Gastrocnemius medialis (tissue), 4 donors: ENCODE measurements at places on chromosomes 2 and 18. TPM values are rescaled to one million over a fixed set of nuclear protein-coding genes. Genes with fewer than 3 reads are reported as not detected.

- no peak for DNase-seq
- H3K4me1 ChIP-seq = no peaks in the 10 kb centered on the region
- H3K27me3 ChIP-seq = no peaks in the 10 kb centered on the region
- no peaks in the 10 kb centered on the region for H3K36me3 ChIP-seq
- no peak overlapping the region for H3K27ac ChIP-seq
These were observed 78.7 kb upstream of the PNPT1 start for GRCh38 chr2:55772109-55772980.

- H3K27ac ChIP-seq = no peak overlapping the region
- no peak for DNase-seq
- H3K4me1 ChIP-seq = peaks cover 3% of the 10 kb centered on the region
- peaks cover 4% of the 10 kb centered on the region for H3K36me3 ChIP-seq
- H3K4me3 ChIP-seq = no peak overlapping the region
These were observed 104.3 kb downstream of the FAM210A start for GRCh38 chr18:13621886-13622619.

DNA sequence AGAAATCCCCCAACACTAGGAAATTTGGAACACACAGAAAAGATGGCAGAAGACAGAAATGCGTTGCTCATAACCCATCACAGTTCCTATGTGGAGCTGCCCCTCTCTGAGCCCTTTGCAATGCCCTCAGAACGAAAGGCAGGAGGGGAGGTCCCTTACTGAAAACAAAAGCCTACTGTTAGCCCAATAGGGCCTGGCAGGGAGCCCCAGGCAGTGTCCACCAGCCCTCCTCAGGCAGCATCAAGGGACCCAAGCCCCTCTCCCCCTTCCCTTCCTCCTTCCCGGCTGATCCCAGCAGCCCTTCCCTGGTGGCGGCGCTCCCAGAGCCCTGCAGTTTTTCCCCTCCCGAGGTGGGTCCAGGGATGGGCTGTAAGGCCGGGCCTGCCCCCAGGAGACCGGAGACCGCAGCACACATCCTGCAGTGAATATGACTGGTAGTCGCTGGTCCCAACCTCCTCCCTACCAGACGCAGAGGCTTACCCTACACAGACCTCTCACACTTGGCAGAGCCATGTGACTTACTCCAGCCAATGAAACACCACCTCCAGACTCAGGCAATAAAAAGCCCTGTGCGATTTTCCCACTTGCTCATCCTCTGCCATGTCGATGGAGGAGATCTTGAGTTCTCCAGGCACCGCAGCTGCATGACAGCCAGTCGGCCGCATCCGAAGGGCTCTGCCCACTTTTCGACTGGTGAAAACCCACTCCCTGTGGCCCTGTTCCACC lies 19.4 kb upstream of the DUSP2 start:
- DNase-seq = no peak
- no peaks in the 10 kb centered on the region for H3K4me1 ChIP-seq
- H3K27me3 ChIP-seq = no peaks in the 10 kb centered on the region
- no peak overlapping the region for H3K27ac ChIP-seq
- H3K36me3 ChIP-seq = no peaks in the 10 kb centered on the region

The SMC6 gene
- total RNA-seq = 11.0 TPM

- peaks cover 40% of the 10 kb centered on the region for H3K4me1 ChIP-seq
- no peak for DNase-seq
These were observed 2.6 kb downstream of the TET3 start for GRCh38 chr2:73987109-73987947.

The IGFBP5 gene
- 146 TPM for total RNA-seq

DNA sequence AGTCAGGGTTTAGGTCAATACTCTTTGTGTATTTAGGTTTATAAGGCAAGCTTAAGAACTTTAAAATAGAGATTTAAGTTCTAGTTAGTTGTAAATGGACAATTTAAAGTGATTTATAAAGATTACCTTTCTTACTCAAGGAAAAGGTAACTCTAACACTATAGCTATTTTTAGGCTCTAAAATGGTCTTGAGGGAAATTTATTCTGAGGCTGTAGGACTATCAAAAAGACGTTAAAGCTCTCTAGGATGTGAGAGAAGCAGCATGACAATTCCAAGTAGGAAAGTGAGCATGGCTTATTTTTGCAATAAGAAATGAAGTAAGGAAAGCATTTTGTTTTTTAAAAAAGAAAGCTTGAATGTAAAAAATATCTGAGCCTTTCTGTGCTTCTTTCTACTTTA lies 78.1 kb downstream of the ZDBF2 start:
- no peak overlapping the region for H3K4me3 ChIP-seq
- no peaks in the 10 kb centered on the region for H3K27me3 ChIP-seq
- H3K36me3 ChIP-seq = no peaks in the 10 kb centered on the region
- DNase-seq = no peak
- H3K27ac ChIP-seq = no peak overlapping the region

GRCh38 chr2:240901986-240902614 lies 4.0 kb upstream of the CROCC2 start:
- H3K27ac ChIP-seq = no peak overlapping the region
- peaks cover 6% of the 10 kb centered on the region for H3K4me1 ChIP-seq
- no peaks in the 10 kb centered on the region for H3K27me3 ChIP-seq
- H3K36me3 ChIP-seq = no peaks in the 10 kb centered on the region

The ARMC9 gene
- total RNA-seq = 6.0 TPM

GRCh38 chr2:46071074-46071473 lies 226.1 kb upstream of the EPAS1 start:
- no peaks in the 10 kb centered on the region for H3K27me3 ChIP-seq
- no peak overlapping the region for H3K4me3 ChIP-seq
- H3K27ac ChIP-seq = no peak overlapping the region
- peaks cover 4% of the 10 kb centered on the region for H3K4me1 ChIP-seq
- H3K36me3 ChIP-seq = no peaks in the 10 kb centered on the region
- DNase-seq = no peak

DNA sequence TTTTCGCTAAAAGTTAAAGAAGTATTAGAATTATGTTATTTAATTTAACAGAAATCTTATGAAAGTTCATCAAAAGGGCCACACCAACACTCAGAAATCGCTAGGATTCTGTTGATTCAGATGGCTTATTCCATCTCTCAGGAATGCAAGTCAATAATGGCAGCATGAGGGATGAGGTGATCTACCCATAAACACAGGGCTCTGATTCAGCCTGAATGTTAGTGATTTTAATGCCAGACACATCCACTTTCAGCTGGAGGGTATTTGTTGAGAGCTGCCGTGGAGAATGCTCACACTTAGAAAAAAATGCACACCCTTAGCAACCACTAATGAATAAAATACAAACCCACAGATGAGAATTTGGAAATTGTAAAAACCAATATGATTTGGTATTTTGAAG lies 173.3 kb upstream of the ERBB4 start:
- H3K36me3 ChIP-seq = no peaks in the 10 kb centered on the region
- no peak for DNase-seq
- H3K27ac ChIP-seq = no peak overlapping the region
- H3K4me3 ChIP-seq = no peak overlapping the region
- H3K4me1 ChIP-seq = no peaks in the 10 kb centered on the region

The GALR1 gene
- not detected for total RNA-seq

- DNase-seq = peak; percentile 65
- peaks cover 10% of the 10 kb centered on the region for H3K4me1 ChIP-seq
- H3K4me3 ChIP-seq = peak overlapping the region; percentile 19
- H3K27me3 ChIP-seq = no peaks in the 10 kb centered on the region
These were observed 36.4 kb downstream of the WDSUB1 start for GRCh38 chr2:159249990-159250715.

DNA sequence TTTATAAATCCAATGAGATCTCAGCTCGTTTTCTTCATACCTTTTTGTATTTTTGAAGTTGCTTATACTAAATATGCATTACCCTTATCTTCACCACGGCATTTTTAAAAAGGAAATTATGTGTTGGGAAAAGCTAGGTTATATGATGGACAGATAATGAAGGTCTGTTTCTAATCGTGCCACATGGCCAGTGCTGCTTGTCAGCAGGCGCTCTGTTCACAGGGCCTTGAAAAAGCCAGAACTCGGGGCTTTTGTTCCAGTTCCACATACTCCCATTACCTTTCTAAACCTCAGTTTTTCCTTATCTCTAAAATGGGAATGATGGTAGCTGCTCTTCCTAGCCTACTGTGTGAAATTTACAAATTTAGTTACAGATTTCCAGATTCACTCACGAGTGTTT lies 42.0 kb downstream of the EPAS1 start:
- H3K36me3 ChIP-seq = no peaks in the 10 kb centered on the region
- H3K27ac ChIP-seq = peak overlapping the region; percentile 53
- no peak for DNase-seq
- no peak overlapping the region for H3K4me3 ChIP-seq
- H3K27me3 ChIP-seq = no peaks in the 10 kb centered on the region
- H3K4me1 ChIP-seq = peaks cover 75% of the 10 kb centered on the region

The LCT gene
- not detected for total RNA-seq

The FLACC1 gene
- total RNA-seq = 1.4 TPM

GRCh38 chr2:178732913-178733312 lies 74.3 kb downstream of the TTN start:
- H3K4me1 ChIP-seq = peaks cover 68% of the 10 kb centered on the region
- peaks cover 100% of the 10 kb centered on the region for H3K36me3 ChIP-seq
- H3K4me3 ChIP-seq = no peak overlapping the region
- no peak overlapping the region for H3K27ac ChIP-seq

The SKOR2 gene
- total RNA-seq = not detected

GRCh38 chr18:42773870-42774269 lies 341.6 kb downstream of the RIT2 start:
- H3K4me3 ChIP-seq = no peak overlapping the region
- no peak for DNase-seq
- H3K27ac ChIP-seq = no peak overlapping the region

GRCh38 chr2:13558368-13558767 lies 841.6 kb downstream of the TRIB2 start:
- no peaks in the 10 kb centered on the region for H3K36me3 ChIP-seq
- H3K4me3 ChIP-seq = no peak overlapping the region
- DNase-seq = no peak
- H3K27me3 ChIP-seq = no peaks in the 10 kb centered on the region

DNA sequence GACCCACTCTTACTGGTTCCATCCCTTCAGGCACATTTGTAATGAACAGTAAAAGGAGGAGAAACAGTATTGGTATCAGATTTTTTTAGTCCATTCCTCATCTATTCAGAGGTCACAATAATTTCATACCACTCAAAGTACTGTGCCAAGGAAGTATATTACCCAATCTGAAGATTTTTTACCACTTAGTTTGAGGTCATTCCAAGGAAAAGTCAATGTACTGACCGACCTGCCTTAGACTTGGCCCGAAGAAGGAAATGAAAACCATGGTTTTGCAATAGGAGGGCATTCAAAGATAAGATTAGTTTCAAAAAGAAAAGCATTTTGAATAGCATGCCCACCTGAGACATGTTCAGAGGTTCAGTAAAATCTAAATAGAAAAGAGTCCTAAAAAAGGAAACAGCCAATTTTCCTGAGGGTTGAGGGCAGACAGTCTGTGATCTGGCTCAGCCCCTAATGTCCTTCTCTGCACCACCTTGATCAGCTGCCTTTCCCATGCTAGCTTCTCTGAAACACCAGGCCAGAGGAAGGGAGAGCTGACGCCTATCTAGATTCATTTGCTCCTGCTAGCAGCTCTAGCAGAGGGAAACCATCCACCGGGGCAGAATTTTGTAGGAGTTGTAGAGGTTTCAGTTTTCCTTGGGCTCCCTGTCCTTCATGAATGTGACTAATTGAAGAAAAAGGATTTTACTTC lies 107.3 kb upstream of the FZD5 start:
- no peaks in the 10 kb centered on the region for H3K4me1 ChIP-seq
- no peak overlapping the region for H3K27ac ChIP-seq
- no peak overlapping the region for H3K4me3 ChIP-seq
- no peak for DNase-seq
- H3K36me3 ChIP-seq = no peaks in the 10 kb centered on the region

- no peak overlapping the region for H3K4me3 ChIP-seq
- peaks cover 25% of the 10 kb centered on the region for H3K4me1 ChIP-seq
- no peak for DNase-seq
- no peaks in the 10 kb centered on the region for H3K27me3 ChIP-seq
- no peaks in the 10 kb centered on the region for H3K36me3 ChIP-seq
These were observed 35.9 kb downstream of the EPC2 start for GRCh38 chr2:148680462-148680861.

DNA sequence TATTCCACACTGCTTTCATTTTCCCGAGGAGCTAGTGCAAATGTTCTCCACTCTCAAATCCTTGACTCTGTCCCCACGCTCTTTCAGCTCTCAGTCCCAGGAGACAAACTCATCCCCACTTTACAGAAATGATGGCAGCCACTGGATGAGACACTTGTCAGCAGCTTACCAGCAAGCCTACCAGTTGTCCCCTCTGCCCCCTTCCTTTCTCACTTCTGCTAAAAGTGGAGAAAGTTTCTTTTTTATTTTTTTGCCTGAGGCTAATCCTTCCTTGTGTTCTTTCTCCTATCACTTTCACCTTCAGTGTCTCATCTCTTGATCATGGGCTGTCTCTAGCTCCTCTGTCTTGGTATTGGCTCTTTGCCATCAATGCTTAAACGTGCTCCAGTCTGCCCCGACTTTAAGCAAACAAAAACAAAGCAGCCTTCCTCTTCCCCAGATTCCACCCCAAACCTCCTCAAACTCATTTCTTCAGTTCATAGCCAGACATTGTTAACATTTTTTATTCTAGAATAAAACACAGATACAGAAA lies 64.5 kb downstream of the TTC32 start:
- H3K27me3 ChIP-seq = no peaks in the 10 kb centered on the region
- no peak overlapping the region for H3K4me3 ChIP-seq
- no peak overlapping the region for H3K27ac ChIP-seq
- no peak for DNase-seq
- peaks cover 15% of the 10 kb centered on the region for H3K4me1 ChIP-seq

DNA sequence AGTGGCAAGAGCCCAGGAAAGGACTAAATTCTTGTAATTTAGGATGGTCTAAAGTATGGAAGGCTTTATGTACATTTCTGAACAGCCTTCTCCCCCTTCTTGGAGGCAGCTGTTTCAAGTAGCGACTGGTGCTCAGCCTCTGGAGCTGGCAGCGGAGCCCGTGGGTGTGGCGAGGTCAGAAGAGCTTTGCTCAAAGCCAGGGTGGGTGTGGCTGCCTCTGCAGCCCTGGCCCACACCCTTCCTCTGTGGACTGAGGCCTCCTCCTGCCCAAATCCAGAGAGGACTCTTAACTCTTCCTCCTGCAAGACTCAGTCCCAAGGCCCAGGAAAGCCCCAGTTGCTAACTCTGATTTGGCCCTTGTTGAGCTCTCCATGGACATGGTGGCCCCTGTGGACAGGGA lies 202.1 kb upstream of the REV1 start:
- no peak overlapping the region for H3K27ac ChIP-seq
- no peak overlapping the region for H3K4me3 ChIP-seq
- no peaks in the 10 kb centered on the region for H3K36me3 ChIP-seq

The IL1RL2 gene
- total RNA-seq = not detected

DNA sequence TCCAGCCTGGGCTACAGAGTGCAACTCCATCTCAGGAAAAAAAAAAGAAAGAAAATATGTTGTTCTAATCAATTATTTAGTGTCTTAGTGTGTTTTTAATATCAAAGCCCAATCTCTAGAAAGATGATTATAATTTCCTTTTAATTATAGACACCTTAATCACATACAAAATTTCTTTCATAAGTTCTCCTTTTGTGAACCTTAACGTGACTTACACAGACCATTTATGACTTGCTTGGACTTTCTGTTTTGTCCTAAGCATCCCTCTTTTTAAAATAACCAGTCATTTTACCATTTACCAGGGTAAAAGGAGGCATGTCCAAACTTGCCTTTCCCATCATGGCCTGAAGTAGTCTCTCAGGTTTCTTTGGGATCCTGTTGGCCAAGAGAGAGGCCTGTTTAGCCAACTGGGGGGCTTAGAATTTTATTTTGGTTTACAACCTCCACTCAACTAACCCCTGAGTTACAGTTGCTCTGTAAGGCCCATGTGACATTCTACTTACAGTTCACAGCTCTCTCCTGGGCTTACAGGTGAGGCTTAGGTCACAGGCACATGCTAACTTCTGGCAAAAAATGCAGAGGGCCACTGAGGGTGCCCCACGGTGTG lies 23.9 kb upstream of the GPR155 start:
- H3K27me3 ChIP-seq = no peaks in the 10 kb centered on the region
- H3K4me1 ChIP-seq = no peaks in the 10 kb centered on the region
- no peak overlapping the region for H3K27ac ChIP-seq
- no peak overlapping the region for H3K4me3 ChIP-seq
